Activated naive CD8-positive, alpha-beta T cell treated with anti-CD3 and anti-CD28 coated beads for 36 hours (primary cell): ENCODE measurements at places on chromosomes 13 and 19.

DNA sequence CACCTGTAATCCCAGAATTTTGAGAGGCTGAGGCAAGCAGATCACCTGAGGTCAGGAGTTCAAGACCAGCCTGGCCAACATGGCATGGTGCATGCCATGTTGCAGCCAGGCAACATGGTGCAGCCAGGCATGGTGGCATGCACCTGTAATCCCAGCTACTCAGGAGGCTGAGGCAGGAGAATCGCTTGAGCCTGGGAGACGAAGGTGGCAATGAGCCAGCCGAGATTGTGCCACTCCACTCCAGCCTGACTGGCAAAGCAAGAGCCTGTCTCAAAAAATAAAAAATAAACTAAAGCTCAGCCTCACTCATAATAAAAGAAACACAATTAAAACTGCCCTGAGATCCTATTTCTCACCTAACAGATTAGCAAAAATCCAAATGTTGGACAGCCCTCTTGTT, 49.7 kb upstream of the MAP3K10 start:
- no peaks in the 10 kb centered on the region for H3K36me3 ChIP-seq
- H3K27ac ChIP-seq = no peak overlapping the region
- no peak overlapping the region for H3K4me3 ChIP-seq
- DNase-seq = no peak

DNA sequence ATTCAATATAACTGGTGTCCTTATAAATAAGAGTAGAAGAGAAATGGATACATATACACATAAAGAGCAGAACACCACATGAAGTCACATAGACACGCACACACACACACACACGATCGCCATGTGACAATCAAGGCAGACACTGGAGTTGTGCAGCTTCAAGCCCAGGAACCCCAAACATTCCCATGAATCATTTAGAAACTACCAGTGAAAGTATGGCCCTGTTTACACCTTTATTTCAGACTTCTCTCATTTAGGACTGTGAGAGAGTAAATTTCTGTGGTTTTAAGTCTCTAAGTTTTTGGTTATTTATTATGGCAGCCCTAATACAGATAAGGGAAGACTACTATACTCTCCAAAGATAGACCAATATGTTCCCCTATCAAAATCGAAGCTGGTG, 20.4 kb upstream of the TNFSF13B start:
- H3K4me1 ChIP-seq = peaks cover 7% of the 10 kb centered on the region
- H3K4me3 ChIP-seq = no peak overlapping the region
- no peak for DNase-seq
- no peak overlapping the region for H3K27ac ChIP-seq
- H3K36me3 ChIP-seq = peaks cover 19% of the 10 kb centered on the region

GRCh38 chr13:23966691-23967615, 69.7 kb upstream of the C1QTNF9B start:
- H3K27ac ChIP-seq = peak overlapping the region; percentile 83
- H3K4me3 ChIP-seq = peak overlapping the region; percentile 67
- no peak for DNase-seq
- peaks cover 21% of the 10 kb centered on the region for H3K4me1 ChIP-seq
- H3K36me3 ChIP-seq = no peaks in the 10 kb centered on the region
- no peaks in the 10 kb centered on the region for H3K27me3 ChIP-seq

DNA sequence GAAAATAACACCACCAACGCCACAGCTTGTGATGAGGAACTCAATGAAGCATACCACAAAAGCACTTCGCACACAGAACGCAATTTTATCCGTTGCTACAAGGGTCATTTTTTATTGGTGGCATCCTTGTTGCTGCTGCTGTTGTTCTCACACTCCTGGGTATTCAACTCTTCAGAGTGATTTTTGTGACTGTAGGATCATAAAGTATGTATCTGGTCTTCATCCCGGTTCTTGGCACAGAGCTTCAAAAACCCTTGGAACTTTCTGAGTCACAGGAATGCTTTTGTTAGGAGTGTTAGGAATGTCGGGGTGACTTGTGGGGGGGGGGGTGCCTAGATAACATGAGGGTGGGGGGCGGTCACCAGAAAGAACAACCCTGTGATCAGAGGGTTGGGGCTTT, 108.4 kb downstream of the ZNF557 start:
- peaks cover 6% of the 10 kb centered on the region for H3K27me3 ChIP-seq
- H3K4me1 ChIP-seq = peaks cover 22% of the 10 kb centered on the region
- no peak overlapping the region for H3K4me3 ChIP-seq
- DNase-seq = no peak
- no peak overlapping the region for H3K27ac ChIP-seq

- no peaks in the 10 kb centered on the region for H3K36me3 ChIP-seq
- no peak for DNase-seq
- H3K27me3 ChIP-seq = peaks cover 17% of the 10 kb centered on the region
- no peak overlapping the region for H3K27ac ChIP-seq
Measured at GRCh38 chr13:48910686-48911085, 65.0 kb upstream of the FNDC3A start.

GRCh38 chr13:25302121-25302520, 696 bp downstream of the NUP58 start:
- H3K36me3 ChIP-seq = peaks cover 32% of the 10 kb centered on the region
- H3K27ac ChIP-seq = peak overlapping the region; percentile 95
- H3K4me1 ChIP-seq = peaks cover 36% of the 10 kb centered on the region
- H3K4me3 ChIP-seq = peak overlapping the region; percentile 94

DNA sequence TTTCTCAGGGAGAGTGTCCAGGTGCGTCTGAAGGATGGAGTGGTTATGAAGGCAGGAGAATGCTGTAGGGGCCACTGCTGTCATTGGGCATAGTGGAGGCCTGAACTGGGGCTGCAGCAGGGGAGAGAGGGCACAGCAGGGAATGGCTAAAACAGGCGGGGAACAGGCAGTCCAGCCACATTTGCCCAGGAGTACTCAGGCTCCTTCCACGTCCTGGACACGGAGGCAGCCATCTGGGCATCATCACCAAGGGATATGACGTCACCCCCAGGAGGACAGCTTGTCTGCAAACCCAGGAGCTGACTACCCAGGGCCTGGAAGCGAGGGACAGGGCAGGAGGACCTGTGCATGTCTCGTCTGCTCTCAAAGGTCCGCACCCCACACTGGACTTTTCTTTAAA, 22.2 kb downstream of the VSTM2B start:
- H3K27ac ChIP-seq = no peak overlapping the region
- peaks cover 11% of the 10 kb centered on the region for H3K27me3 ChIP-seq
- no peaks in the 10 kb centered on the region for H3K36me3 ChIP-seq

DNA sequence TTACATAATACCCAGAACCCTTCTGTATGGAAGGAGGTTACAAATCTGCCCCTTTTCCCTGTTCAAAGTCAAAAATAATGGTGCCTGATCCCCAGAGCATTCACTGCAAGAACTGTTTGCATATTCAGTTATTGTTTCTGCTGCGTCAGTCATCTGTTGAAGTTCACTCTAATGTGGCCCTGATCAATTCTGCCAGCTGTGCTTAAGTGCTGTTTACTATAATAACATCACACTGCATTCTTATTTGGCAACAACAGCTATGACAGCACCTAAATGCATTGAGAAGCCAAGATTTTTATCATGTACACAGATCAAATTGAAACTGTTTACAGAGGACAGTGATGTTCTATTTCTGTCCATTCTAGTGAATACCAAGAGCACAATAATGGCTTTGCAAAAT, 115.9 kb downstream of the DACH1 start:
- H3K4me3 ChIP-seq = no peak overlapping the region
- H3K4me1 ChIP-seq = no peaks in the 10 kb centered on the region
- no peak for DNase-seq
- H3K27me3 ChIP-seq = no peaks in the 10 kb centered on the region
- no peak overlapping the region for H3K27ac ChIP-seq

- H3K36me3 ChIP-seq = no peaks in the 10 kb centered on the region
- H3K27me3 ChIP-seq = peaks cover 19% of the 10 kb centered on the region
- no peak overlapping the region for H3K27ac ChIP-seq
- no peak for DNase-seq
- H3K4me1 ChIP-seq = peaks cover 2% of the 10 kb centered on the region
Measured at GRCh38 chr13:28545583-28546333, 50.8 kb upstream of the FLT1 start.

GRCh38 chr19:55344444-55344843, 4.8 kb downstream of the KMT5C start:
- peaks cover 6% of the 10 kb centered on the region for H3K36me3 ChIP-seq
- H3K27ac ChIP-seq = no peak overlapping the region
- H3K4me1 ChIP-seq = peaks cover 5% of the 10 kb centered on the region
- DNase-seq = no peak

DNA sequence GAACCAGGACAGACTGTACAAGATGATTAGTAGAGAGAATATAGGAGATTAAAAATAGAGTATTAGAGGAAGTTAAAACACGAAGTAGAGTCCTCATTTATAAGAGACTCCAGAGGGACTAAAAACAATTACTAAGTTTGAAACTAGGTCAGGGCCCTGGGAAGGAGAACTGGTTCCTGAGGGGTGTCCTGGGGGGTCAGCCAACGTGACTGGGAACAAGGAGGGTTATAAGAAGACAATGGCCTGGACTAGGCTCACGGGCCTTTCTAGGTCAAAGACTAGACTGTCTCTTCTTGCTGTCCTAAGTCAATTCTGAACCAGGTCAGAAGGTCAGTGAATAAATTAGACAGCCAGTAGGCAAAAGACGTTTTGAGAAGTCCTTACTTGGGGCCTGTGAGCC, 165.3 kb downstream of the IER2 start:
- DNase-seq = no peak
- no peaks in the 10 kb centered on the region for H3K36me3 ChIP-seq
- H3K27ac ChIP-seq = no peak overlapping the region
- no peaks in the 10 kb centered on the region for H3K4me1 ChIP-seq
- H3K4me3 ChIP-seq = no peak overlapping the region
- H3K27me3 ChIP-seq = peaks cover 22% of the 10 kb centered on the region

- H3K4me1 ChIP-seq = peaks cover 13% of the 10 kb centered on the region
- no peak for DNase-seq
- H3K27me3 ChIP-seq = no peaks in the 10 kb centered on the region
- no peak overlapping the region for H3K4me3 ChIP-seq
Measured at GRCh38 chr19:46791944-46792343, 3.5 kb upstream of the SLC1A5 start.
